Muscle of arm (tissue), 14 donors: ENCODE measurements at places on chromosomes 12 and 14.

DNA sequence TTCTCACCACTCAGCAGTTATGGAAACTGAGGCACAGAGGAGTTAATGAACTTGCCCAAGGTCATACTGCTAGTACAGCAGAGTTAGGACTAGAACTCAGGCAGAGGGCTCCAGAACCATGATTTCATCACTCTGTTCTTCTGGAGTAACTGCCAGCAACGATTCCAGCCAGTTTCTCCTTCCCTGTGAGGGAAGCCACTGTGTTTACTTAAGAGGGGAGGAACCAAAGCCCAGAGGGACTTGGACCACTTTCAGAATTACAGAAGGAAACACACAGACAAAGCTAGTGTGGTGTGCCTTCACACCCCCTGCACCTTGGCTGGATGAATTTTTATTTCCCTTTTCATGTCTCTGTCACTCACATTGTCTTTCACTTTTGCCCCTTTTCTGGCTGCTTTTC is 398.2 kb downstream of the DPF3 start:
- no peak for DNase-seq

DNA sequence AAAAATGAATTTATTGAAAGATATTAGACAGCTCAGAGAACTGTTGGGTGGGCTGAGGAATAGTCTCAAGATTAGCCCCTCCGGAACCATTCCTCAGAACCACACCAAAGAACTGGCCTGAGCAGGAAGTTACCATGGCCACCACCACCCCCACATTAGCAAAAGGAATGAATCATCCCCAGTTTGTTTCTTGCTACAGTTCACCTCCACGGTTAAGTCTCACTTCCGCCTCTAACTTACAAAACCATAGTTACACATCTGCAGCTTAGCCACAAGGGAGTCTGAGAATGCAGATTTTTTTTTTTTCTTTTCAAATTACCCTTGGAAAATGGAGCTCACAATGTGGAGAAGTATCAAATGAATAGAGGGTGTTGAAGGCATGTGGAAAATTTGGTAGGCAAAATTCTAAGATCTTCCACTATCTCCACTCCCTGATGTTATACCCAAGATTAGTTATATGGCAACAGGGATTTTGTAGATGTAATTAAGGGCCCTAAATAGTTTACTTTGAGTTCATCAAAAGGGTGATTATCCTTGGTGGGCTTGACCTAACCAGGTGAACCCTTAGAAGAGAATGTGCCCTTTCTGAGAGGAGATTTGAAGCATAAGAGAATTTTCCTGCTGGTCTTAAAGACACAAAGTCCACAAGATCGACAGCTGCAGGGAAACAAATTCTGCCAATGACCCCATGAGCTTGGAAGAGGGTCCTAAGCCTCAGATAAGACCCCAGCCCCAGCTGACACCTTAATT is 129.8 kb upstream of the KRR1 start:
- DNase-seq = no peak

GRCh38 chr14:66380143-66380542 is 106.0 kb upstream of the CCDC196 start:
- DNase-seq = peak; percentile 55

GRCh38 chr14:27228053-27228452 is 630.2 kb upstream of the NOVA1 start:
- DNase-seq = no peak

- no peak for DNase-seq
These were observed 91.8 kb upstream of the RIN3 start for GRCh38 chr14:92421751-92422150.

- DNase-seq = no peak
These were observed 90.9 kb upstream of the CCDC196 start for GRCh38 chr14:66395300-66395699.

DNA sequence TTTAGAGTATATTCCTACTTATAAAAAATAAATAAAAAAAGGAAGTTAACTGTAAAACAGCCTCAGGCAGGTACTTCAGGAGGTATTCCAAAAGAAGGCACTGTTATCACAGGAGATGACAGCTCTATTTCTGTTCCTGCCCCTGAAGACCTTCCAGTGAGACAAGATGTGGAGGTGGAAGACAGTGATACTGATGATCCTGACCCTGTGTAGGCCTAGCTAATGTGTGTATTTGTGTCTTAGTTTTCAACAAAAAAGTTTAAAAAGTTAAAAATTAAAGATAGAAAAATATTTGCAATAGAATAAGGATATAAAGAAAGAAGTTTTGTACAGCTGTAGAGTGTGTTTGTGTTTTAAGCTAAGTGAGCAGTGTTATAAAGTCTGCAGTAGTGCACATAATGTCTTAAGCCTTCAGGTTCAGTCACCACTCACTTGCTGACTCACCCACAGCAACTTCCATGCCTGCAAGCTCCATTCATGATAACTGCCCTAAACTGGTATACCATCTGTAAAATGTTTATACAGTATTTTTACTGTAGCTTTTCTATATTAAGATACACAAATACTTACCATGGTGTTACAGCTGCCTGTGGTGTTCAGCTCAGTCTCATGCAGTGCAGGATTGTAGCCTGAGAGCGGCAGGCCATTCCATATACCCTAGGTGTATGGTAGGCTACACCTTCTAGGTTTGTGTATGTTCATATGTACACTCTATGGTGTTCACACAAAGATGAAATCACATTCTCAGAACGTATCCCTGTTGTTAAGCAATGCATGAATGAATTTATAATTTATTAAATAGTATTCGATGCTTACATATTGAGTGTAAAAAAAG is 121.1 kb downstream of the ANO6 start:
- no peak for DNase-seq

GRCh38 chr14:22375321-22375930 is 213.6 kb downstream of the DAD1 start:
- DNase-seq = peak; percentile 38

GRCh38 chr12:28014196-28014595 is 41.7 kb upstream of the PTHLH start:
- DNase-seq = no peak

GRCh38 chr12:26461776-26462175 is 266.4 kb downstream of the SSPN start:
- DNase-seq = no peak

DNA sequence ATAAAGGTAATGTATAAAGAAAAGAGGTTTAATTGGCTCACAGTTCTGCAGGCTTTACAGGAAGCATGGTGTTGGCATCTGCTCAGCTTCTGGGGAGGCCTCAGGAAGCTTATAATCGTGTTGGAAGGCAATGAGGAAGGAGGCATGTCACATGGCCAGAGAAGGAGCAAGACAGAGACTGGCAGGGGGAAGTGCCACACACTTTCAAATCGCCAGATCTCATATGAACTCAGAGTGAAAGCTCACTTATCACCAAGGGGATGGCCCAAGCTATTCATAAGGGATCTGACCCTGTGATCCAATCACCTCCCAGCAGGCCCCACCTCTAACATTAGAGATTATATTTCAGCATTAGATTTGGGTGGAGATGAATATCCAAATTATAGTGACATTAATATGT is 26.3 kb downstream of the LDHB start:
- no peak for DNase-seq

- DNase-seq = no peak
These were observed 586.4 kb downstream of the MED13L start for GRCh38 chr12:115691123-115691522.

GRCh38 chr12:75981247-75982168 is 50.1 kb downstream of the PHLDA1 start:
- DNase-seq = no peak

- DNase-seq = peak; percentile 48
These were observed at the start of gene DIO3 for GRCh38 chr14:101561145-101561896. TSS of gene DIO3 (plus strand) at chr14:101561495.
